ENCODE measurements at places on chromosomes 16 and 17.

DNA sequence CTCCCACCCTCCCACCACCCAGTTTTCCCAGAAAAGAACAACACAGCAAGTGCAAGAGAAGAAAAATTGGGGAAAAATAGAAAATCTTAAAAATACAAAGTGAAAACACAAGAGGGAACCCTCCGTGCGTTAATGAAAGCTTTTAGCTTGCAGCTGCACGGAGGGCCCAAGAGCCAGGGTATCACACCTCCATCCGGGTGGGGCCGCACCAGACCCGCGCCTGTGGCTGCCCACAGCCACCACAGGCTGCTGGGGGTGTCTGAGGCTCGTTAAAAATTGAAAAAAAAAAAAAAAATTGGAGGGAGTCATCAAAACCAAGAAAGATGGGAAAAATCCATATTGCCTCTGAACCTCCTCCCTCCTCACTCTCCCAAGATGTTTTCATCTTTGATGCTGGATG is 18.6 kb downstream of the ENGASE start:
- ATAC-seq, result no peak

DNA sequence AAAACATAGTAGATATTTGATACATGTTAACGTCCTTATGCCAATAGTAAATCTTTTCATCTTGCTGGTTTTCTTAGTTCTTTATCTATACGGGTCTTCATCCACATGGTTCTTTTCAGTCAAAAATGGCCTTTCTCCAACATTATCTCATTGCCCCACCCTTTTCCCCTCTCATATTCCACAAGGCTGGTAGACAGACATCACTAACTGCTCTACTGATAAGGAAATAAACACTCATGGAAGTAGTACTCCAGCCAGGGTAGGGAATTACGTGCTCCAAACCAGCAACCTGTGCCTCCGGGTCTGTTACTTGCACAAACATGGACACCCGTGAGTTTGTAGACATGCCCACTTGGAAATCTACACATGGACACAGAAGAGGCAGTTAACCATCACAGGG is 141.4 kb downstream of the XYLT1 start:
- no peak for ATAC-seq

GRCh38 chr17:27577121-27577761 is 53.7 kb upstream of the LGALS9 start:
- no peak for ATAC-seq

DNA sequence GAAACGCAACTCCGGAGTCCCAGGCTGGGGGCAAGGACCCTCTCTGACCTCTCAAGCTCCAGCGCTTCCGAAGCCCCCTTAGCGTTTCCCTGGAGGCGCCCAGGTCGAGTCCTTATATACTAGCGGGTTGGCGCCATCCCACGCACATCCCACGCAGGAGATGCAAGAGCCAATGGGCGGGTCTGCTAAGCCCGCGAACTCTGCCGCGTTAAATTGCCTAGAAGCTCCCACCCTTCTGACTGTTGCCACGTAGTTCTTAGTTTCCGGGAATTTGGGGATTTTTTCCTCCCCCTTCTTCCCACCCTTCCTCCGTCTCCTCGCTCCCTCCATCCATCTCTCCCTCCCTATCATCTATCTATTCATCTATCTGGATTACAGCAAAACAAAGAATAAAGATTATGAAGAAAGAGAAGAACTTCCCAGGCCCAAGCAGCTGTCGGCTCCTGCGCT is at the start of gene SLFN11:
Gene SLFN11, minus strand, starts transcription at position 88 of the 450 bp plus-strand sequence. CDS start 9,814 bp downstream, outside the sequence.
- peak; percentile 67 for ATAC-seq

DNA sequence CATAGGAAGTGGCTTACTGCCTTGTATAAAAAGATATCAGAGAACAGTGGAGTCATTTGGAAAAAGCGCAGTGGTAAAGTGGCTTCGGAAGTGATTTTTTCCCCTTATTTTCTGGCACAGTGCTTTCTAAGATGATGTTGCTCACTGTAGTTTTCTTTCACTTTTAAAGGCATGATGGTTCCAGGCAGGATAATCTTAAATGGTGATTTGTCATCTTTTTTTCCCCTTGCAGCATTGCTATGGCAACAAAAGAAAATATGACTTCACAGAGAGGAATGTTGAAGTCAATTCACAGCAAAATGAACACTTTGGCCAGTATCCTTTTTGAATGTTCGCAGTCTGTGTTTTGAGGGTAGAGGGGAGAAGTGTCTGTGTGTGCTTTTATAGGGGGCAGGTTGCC is 42.5 kb downstream of the GOSR1 start:
- ATAC-seq, result no peak

- no peak for ATAC-seq
Measured at GRCh38 chr17:17745476-17746455, 64.5 kb downstream of the RAI1 start.

DNA sequence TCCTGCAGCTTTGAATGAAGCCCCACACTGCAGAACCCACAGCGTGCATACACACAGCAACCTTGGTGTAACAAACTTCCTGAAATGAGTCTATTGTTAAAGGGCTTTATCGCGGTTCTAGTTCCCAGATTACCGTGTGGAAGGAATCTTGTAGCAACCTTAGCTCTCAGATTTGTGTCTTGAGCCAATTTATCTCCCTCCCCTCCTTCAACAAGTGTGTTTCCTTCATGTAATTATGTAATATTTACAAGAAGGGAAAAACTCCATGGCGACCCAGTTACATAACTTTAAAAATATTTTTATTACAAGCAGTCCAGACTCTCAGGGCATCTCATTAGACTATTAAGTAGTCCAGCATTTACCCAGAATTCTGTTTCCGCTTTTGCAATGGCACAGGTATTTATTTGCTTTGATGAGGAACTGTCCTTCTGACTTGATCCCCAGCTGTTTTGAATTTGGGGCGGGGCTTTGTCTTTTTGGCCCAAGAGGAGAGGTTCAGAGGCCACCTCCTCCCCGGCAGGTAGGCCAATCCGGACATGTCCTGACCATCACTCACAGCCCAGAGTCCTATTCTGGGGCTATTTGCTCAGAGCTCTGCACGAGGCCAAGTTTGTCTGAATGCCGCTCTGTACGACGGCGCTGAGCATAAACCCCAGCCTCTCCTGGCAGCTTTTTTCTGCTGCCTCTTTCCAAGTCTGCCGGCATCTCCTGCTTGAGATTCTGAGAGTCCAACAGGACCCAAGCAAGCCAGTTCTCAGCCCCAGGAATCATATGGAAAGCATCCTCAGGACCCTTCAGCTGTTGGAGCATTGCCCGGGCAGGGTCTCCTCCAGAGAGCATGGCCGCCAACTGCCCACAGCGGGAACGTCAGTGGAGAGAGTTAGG is 35.6 kb downstream of the CLEC16A start:
- ATAC-seq, result no peak

DNA sequence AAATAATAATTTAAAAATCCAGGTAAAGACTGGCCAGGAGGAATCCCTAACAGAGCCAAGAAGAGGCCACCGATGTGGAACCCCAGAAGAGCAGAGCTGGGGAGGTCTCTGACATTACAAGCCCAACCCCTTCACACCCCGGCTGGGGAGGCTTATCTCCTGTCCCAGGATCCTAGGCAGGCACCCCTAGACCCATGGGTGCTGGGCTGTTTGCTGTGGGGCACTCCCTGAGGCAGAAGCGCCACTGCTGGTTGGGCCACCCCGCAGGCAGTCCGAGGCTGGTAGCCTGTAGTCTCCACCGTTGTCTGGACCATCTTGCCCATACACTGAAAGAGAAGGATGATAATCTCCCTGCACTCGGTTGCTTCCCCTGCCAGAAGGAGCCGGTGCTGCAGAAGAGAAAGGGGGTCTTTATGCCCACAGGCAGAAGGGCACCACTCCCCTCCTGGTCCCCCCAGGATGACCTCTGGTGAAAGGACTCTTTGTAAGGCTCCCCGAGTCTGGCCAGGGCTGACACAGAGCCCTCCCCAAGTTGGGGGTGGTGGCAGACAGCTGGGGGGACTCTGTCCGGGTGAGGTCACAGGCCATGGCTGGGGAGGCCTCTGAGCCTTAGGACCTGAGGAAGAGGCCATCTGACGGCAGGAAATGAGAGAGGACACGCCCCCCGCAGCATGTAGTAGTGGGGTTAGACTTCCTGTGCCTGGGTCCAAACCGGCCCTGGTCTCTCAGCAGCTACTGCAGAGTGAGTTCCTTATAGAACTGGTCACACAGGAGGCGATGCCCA is 34.2 kb downstream of the CFAP20 start:
- no peak for ATAC-seq

- ATAC-seq, result peak; percentile 87
Measured at GRCh38 chr17:42744806-42745617, at the start of gene EZH1. EZH1 (minus strand) TSS chr17:42745040; CDS start chr17:42728941, 16,099 bp downstream.

GRCh38 chr17:32157225-32157624 is 14.9 kb downstream of the RHOT1 start:
- ATAC-seq, result no peak

GRCh38 chr17:74119965-74120364 is 83.5 kb upstream of the RPL38 start:
- no peak for ATAC-seq

- no peak for ATAC-seq
Measured at GRCh38 chr16:55760310-55761001, 72.4 kb downstream of the CES1 start.

DNA sequence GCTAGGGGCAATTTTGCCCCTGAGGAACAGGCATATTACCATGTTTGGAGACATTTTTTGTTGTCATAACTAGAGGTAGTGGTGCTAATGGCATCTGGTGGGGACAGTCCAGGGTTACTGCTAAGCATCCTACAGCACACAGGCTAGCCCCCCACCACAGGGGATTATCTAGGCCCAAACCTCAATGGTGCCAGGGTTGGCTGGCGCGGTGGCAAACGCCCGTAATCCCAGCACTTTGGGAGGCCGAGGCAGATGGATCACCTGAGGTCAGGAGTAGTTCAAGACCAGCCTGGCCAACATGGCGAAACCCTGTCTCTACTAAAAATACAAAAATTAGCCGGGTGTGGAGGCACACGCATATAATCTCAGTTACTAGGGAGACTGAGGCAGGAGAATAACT is 15.2 kb downstream of the C1QTNF1 start:
- no peak for ATAC-seq

GRCh38 chr17:8084250-8084649 is 3.3 kb downstream of the ALOX12B start:
- ATAC-seq, result no peak

DNA sequence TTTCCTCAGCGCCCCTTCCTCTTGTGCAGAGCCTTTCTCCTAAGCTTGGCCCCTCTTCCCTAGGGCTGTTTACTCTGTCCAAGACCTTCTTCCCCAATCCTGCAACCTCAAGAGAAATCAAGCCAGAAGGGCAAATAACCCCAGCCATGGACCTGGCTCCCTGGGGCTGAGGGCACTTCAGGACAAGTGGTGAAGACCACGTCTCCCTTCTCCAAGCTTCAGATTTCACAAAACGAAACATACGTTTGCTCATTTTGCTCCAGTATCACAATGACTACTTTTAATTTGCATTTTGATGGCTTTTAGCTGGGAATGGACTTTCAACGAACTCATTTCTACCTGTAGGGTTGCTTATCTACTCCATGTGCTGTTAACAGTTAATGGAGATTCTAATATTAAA is 139.8 kb upstream of the CACNG5 start:
- no peak for ATAC-seq

- ATAC-seq, result no peak
Measured at GRCh38 chr17:17880577-17881196, 43.9 kb upstream of the SREBF1 start.

DNA sequence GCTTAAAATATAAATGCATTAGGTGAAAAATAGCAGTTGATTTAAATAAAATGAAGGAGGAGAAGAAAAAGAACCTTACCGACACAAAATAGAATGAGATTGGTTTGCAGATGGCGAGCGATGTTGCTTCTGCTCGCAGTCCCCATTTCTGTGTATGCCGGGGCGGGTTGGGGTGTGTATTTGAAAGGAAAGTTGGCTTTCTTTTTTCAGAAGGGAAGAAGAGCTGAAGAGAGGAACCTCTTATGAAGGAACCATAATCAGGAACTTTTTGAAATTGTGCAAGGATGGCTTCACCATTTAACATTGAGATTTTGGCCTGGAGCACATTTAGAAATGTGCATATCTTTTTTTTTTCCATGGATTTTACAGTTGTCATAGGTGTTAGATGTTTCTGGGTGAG is at the start of gene IGSF6:
Gene IGSF6, minus strand, starts transcription at position 156 of the 400 bp plus-strand sequence. Its CDS starts 10 bp downstream, at position 146.
- no peak for ATAC-seq

DNA sequence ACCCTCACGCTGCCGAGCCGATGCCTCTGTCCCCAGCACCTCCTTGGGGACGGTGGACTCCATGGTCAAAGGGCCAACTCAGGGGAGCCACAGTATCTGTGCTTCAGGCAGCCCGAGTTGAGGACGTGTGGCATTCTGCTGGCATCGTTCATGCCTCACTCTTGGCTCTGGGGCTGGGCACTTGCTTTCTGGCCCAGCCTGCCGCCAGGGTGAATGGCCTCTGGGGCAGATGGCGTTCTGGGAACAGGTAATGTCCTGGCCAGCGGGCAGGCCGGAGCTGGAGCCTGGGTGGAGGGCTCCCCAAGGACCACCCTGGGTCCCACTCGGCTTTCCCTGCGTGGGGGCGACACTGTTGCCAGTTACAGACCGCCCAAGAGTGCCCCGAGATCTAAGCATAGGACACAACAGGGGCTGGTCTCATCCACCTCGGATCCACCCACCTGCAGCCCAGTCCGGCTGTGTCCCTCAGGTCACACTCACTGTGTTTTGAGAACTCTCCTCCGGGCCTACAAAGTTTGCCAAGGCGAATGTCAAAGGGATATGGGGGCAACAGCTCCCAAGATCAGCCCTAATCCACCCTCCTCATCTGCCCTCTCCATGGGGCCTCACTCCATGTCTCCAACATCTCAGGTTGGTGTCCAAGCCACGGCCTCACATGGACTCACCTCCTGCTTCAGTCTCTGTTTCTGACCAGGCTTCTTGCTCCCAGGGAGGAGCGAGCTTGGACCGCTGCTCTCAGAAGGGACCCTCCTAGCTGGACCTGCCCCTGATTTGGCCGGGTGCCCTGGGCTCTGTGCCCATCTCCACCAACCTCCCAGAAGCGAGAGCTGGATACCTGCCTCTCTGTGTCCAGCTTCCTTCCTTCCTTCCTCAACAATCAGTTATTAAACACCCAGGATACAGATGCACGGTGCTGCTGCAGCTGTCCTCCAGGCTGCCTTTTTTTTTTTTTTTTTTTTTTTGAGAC is 60.8 kb downstream of the TMEM235 start:
- no peak for ATAC-seq

- ATAC-seq, result no peak
Measured at GRCh38 chr16:55294931-55295342, 29.1 kb upstream of the IRX6 start.

DNA sequence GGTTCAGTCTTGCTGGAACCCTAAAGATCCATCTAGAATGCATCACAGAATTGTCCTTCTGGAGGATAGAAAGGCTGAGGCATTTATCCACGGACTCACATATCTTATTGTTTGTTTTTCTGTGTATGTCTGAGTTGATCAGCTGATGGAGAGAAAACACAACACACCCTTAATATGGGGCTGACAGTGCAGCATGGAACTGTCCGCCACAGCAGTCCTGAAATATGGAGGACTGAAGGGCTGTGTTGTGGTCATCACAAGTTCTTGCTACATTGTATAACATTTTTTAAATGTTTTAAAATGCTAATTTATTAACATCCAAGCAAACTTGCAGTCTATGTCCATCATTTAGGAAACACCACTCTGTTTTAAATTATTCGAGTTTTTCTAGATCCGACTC is 448.9 kb upstream of the ERCC4 start:
- no peak for ATAC-seq

DNA sequence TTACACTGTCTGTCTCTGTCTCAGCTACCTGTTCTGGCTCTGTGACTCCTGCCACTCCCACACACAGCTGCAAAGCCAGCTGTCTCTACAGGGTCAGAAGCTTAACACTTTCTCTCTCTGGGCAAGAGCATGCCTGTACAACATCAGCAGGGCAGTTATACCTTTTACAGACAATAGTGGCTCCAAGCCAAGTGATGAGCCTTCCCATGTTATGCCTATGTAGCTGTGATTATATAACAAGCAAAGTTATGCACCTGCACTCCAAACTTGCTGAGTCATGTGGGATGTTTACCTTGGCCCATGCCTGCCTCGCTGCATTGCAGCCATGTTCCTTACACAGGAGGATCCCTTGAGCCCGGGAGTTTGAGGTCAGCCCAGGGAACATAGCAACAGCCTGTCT is 31.8 kb upstream of the APPBP2 start:
- no peak for ATAC-seq
